Mesendoderm (in vitro differentiated cells): ENCODE measurements at places on chromosomes 7 and 10.

DNA sequence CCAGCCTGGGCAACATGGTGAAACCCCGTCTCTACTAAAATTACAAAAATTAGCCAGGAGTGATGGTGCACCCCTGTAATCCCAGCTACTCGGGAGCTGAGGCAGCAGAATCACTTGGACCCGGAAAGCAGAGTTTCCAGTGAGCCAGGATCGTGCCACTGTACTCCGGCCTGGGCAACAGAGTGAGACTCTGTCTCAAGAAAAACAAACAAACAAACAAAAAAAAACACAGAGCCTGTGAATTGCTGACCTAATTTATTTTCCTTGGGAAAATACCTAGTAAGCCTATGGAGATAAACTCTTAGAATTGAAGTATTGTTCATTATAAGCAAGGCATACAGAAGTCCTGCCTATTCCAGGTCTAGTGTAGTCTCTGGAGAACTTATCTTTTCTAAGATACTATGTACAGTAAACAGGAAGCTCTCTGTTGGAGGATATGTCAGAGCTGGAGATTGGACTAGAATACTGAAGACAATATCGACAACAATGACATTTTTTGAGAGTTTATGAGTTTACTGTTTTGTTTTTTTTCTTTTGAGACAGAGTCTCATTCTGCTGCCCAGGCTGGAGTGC, 14.9 kb downstream of the GTF2I start:
- H3K36me3 ChIP-seq = no peaks in the 10 kb centered on the region
- no peak overlapping the region for H3K4me3 ChIP-seq
- no peak overlapping the region for H3K27ac ChIP-seq
- DNase-seq = no peak
- no peaks in the 10 kb centered on the region for H3K4me1 ChIP-seq
- no peaks in the 10 kb centered on the region for H3K27me3 ChIP-seq

DNA sequence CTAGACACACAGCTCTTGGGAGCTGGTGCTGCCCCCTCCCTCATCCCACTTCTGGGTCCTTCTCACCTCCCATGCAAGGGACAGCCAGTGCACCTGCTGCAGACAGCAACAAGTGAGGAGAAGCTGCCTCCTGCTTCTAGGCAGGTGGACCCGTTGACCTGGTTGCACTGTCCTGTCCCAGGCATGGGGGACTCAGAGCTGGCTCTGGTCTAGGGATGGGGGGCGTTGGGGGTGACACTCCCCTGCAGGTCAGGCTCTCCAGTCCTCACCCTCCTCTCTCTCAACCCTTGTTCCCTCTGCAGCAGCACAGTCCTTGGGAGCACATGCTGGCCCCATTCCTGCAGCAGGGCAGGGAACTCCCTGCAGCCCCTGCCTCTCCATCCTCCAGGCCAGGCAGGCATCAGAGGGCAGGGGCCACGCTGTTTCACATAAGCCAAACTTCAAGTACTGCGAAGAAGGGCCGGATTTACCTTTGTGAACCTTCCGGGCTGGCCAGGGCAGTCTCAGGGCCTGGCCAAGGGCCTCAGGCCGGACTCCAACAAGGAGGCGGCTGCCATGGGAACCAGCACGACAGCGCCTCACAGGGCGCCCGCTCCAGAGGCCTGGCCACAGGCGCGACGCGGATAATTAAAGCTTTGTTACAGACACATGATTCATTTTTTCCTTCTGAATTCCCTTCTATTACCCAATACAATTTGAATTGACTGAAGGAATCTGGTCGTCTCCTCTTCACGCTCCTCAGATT, 48.5 kb downstream of the RASGEF1A start:
- peaks cover 3% of the 10 kb centered on the region for H3K4me1 ChIP-seq
- H3K36me3 ChIP-seq = no peaks in the 10 kb centered on the region
- no peaks in the 10 kb centered on the region for H3K27me3 ChIP-seq
- H3K4me3 ChIP-seq = no peak overlapping the region
- no peak for DNase-seq

DNA sequence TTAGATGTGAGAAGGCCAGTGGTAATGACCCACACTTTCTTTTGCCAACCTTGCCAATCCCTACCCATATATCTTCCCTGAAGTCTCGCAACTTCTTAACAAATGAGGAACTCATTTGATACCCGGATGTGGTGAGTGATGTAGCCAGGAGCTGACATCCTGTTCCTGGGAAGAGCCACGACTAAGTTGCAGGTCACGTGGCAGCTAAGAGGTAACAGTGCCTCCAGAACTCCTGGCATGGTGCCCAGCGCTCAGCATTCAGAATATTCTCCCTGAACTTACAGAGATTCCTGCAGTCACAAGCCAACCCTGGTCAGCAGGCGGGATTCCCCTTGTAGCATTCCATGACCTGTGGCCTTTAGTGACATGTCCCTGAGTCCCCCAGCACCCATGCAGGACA, 282.5 kb downstream of the GALNT17 start:
- no peaks in the 10 kb centered on the region for H3K4me1 ChIP-seq
- no peak for DNase-seq
- H3K36me3 ChIP-seq = peaks cover 2% of the 10 kb centered on the region
- H3K27ac ChIP-seq = no peak overlapping the region
- no peak overlapping the region for H3K4me3 ChIP-seq

DNA sequence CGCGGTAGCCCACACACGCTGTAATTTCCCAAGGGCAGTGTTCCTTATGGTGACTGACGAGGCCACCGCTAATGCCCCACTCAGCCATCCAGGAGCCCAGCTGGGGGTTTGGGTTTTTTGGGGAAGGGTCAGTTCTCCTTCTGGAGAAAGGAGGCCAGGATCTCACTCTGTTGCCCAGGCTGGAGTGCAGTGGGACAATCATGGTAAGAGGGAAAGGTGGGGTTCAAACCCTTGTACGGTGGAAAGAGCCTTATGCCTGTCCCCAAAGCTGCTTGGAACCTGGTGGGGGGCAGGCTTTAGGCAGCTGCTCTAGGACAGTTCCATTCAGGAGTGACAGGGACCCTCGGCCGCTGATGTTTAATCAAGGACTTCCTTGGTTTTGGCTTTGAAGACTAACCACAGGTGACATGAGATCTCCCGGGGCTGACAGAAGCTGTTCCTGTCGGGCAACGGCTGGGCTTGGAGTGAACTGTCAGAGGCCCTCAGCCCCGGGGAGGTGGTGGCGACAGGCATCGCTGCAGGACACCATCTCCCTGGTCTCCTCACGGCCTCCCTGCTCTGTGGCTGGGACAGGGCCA, 84.5 kb downstream of the CARD11 start:
- H3K4me3 ChIP-seq = no peak overlapping the region
- no peak overlapping the region for H3K27ac ChIP-seq
- no peaks in the 10 kb centered on the region for H3K27me3 ChIP-seq
- no peak for DNase-seq
- no peaks in the 10 kb centered on the region for H3K4me1 ChIP-seq
- H3K36me3 ChIP-seq = no peaks in the 10 kb centered on the region

DNA sequence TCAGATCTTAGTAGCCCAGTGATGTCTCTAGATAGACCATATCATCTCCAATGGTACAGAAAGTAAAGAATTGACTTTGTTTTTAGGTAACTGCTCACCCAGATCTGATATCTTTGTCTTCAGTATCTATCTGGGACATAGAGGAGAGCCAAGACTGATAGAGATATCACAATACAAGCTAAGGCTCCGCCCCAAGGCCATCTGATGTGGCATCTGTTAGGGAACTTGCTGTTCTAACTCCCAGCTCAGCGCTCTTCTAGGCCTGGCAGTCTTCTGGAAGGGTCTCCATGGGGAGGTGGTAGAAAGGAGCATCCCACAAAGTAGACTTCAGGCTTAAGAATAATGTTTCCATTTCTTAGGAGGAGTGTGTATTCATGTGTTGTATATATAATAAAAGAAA, 88.4 kb upstream of the SAMD8 start:
- no peak overlapping the region for H3K27ac ChIP-seq
- H3K4me3 ChIP-seq = no peak overlapping the region
- H3K36me3 ChIP-seq = no peaks in the 10 kb centered on the region
- H3K4me1 ChIP-seq = no peaks in the 10 kb centered on the region
- DNase-seq = no peak

DNA sequence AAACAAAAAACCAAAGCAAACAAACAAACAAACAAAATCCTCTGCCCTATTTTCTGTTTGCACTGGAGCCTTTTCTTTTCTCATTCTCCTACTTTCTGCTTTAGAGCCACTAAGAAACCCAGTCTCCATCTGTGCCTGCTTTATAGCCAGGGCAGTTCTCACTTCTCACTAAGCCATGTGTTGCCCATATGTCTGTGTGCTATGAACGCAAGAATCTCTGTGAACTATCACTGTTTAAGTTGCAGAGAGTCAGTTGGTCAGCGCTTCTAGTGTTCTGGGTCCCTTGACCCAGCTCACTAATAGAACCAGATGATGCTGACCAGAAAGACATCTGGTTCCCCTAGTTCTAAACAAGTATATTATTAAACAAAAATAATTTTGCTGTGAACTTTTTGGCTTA, 81.4 kb downstream of the FAM185A start:
- no peak for DNase-seq
- H3K36me3 ChIP-seq = no peaks in the 10 kb centered on the region
- H3K4me1 ChIP-seq = no peaks in the 10 kb centered on the region
- no peak overlapping the region for H3K4me3 ChIP-seq

DNA sequence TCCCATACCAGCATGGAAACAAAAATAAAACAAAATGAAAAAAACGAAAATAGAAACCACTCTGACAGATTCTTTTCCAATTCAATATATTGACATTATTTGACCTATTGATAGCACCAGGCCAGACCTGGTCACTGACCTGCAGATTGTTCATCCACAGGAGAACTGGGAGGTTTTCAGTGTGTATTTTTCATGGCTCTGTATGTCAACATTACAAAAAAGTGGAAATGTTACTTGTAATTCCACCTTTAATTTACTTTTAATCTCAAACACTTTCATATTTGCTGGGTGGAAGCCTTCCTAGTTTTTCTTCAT, 2.9 kb downstream of the HKDC1 start:
- no peaks in the 10 kb centered on the region for H3K36me3 ChIP-seq
- H3K27me3 ChIP-seq = no peaks in the 10 kb centered on the region
- no peak overlapping the region for H3K4me3 ChIP-seq
- H3K4me1 ChIP-seq = peaks cover 5% of the 10 kb centered on the region
- no peak overlapping the region for H3K27ac ChIP-seq
- no peak for DNase-seq

DNA sequence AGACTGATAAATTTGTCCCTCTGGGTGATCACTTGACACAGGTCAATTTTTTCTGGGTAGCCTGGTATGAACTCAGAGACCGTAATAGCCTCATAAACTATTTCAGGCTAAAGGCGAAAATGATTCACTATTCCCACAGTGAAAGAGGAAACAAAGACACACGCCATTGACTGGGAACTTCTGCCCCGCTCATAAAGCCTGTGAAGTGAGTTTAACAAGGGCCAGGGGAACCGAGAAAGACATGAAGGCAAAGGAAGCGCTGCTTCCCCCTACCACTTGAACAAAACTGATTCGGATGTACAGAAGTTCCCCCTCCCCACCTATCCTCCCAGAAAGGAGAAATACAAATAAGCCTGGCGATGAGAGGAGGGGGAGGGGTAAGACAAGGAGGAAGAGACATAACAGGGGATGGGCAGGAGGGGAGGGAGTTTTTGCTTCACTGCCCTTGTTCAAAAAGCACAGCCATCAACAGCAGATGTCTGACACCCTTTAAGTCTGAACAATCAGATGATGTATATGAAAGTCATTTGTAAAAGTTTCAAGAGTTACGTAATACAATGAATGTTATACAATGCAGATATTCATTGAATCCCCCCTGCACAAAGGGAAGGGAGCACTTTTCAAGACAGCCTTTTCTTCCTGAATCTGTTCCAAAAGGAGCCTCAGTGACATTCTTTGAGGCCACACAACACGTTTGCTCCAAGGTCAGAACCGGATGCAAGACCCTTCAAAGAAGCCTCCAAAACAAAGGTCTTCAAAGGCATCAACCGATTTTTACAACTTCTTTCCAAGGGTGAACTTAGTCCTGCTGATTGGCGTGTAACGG, 734 bp downstream of the ABCB4 start:
- H3K27me3 ChIP-seq = peaks cover 5% of the 10 kb centered on the region
- H3K4me3 ChIP-seq = no peak overlapping the region
- peaks cover 3% of the 10 kb centered on the region for H3K4me1 ChIP-seq
- DNase-seq = no peak
- H3K36me3 ChIP-seq = no peaks in the 10 kb centered on the region
- no peak overlapping the region for H3K27ac ChIP-seq

- peak within 1 kb of the TSS; percentile 1 for H3K27ac ChIP-seq
- peaks cover 3% of the 10 kb centered on the region for H3K4me1 ChIP-seq
Measured at GRCh38 chr7:18495412-18496340, at the start of gene HDAC9. Gene HDAC9, plus strand, starts transcription at chr7:18495749. Its CDS starts 554 bp downstream, at chr7:18496303.

- DNase-seq = peak; percentile 86
- H3K27ac ChIP-seq = no peak within 1 kb of the TSS
- H3K36me3 ChIP-seq = no peaks in the 10 kb centered on the region
- peaks cover 2% of the 10 kb centered on the region for H3K4me1 ChIP-seq
Measured at GRCh38 chr7:113086431-113086888, at the start of gene GPR85. Gene GPR85, minus strand, starts transcription at chr7:113086827. Its CDS starts 2,106 bp downstream, at chr7:113084721.

GRCh38 chr7:235576-236395, 43.4 kb downstream of the FAM20C start:
- peaks cover 2% of the 10 kb centered on the region for H3K36me3 ChIP-seq
- no peak overlapping the region for H3K27ac ChIP-seq
- no peak overlapping the region for H3K4me3 ChIP-seq
- no peaks in the 10 kb centered on the region for H3K4me1 ChIP-seq
- no peaks in the 10 kb centered on the region for H3K27me3 ChIP-seq

GRCh38 chr10:59550061-59550460, 159.6 kb downstream of the SLC16A9 start:
- no peaks in the 10 kb centered on the region for H3K36me3 ChIP-seq
- no peaks in the 10 kb centered on the region for H3K4me1 ChIP-seq
- no peak for DNase-seq
- no peak overlapping the region for H3K27ac ChIP-seq
- H3K27me3 ChIP-seq = no peaks in the 10 kb centered on the region

- peak; percentile 70 for DNase-seq
- H3K36me3 ChIP-seq = no peaks in the 10 kb centered on the region
- no peak overlapping the region for H3K27ac ChIP-seq
- no peak overlapping the region for H3K4me3 ChIP-seq
- H3K4me1 ChIP-seq = no peaks in the 10 kb centered on the region
Measured at GRCh38 chr7:28002638-28003037, 178.0 kb downstream of the JAZF1 start.

DNA sequence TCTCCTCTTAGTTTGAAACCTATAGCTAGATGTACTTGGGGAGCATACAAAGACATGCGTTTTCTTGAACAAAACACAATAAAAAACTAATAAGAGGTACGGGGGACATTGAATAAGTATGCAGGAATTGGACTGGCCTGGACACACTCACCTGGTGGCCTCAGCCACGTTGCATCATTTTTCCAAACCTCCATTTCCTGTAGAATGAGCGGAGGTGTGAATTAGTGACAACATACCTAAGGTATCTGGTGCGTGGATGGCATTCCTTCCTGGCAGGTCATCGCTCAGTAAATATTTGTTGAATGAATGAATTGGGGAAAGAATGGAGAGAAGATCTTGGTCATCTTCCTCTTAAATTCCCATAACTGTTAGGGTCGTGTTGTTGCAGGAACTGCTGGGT, 103.2 kb upstream of the CTBP2 start:
- peaks cover 3% of the 10 kb centered on the region for H3K4me1 ChIP-seq
- H3K27ac ChIP-seq = no peak overlapping the region
- no peak overlapping the region for H3K4me3 ChIP-seq
- no peaks in the 10 kb centered on the region for H3K36me3 ChIP-seq
